ENCODE measurements at places on chromosomes 4 and X.

DNA sequence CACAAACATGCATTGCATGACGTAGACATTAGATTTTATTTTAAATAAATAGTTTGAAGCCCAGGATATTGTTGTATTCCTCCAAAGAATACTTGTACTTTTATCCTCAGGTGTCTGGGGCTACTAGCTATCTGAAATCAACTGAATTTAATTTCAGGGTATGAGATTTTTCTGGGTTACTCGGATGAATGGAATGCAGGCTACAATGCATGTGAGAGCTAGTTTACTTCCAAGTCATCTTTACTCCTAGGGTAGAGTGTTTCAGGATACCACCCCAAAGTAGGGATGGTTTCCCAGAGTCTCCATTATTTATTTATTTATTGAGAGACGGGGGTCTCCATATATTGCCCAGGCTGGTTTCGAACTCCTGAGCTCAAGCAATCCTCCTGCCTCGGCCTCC, 66.4 kb downstream of the HPRT1 start:
- DNase-seq = no peak

DNA sequence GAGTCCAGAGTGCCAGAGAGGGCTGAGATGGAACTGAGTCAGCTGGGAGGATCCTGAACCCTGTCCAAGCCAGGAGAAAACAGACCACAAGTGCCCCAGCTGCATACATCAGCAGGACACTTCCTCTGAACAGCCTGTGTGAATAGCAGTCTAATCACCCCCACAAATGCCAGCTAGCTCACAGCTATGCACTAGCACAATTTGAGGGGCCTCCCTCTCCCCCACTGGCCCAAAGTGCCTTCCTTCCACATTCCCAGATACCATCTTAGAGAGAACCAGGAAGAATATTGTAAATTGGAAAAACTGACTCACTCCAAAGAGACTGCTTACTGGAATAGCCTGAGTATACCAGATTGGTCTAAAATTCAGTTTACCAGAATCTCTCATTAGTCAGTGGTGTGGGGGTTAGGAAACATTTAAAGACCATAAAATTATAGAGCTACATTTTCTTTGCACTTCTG, 292.6 kb upstream of the KLF3 start:
- DNase-seq = no peak

- no peak for DNase-seq
Observed at GRCh38 chr4:144740316-144740715, 94.4 kb downstream of the HHIP start.

DNA sequence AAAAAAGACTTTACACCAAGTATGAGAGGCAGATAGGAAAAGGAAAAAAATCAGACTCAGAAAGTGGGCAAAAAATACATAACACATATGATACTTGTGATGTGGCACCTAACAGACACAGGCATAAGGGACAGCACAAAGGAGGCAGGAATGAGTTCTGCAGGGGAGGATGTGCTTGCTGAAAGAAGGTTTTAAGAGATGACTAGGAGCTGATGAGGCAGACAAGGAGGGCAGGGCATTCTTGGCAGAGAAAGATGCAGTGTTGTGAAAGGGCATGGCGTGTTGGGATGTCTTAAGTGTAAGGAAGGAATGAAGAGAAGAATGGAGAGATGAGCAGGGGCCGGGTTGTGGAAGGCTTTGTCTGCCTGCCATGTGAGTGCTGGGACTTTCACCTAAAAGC, 49.7 kb upstream of the TMEM154 start:
- DNase-seq = no peak

Measured in GM12891 (cell line).